ENCODE measurements at places on chromosomes 5 and 9.

- no peak for DNase-seq
These were observed 289.7 kb downstream of the OSTF1 start for GRCh38 chr9:75378036-75378435.

DNA sequence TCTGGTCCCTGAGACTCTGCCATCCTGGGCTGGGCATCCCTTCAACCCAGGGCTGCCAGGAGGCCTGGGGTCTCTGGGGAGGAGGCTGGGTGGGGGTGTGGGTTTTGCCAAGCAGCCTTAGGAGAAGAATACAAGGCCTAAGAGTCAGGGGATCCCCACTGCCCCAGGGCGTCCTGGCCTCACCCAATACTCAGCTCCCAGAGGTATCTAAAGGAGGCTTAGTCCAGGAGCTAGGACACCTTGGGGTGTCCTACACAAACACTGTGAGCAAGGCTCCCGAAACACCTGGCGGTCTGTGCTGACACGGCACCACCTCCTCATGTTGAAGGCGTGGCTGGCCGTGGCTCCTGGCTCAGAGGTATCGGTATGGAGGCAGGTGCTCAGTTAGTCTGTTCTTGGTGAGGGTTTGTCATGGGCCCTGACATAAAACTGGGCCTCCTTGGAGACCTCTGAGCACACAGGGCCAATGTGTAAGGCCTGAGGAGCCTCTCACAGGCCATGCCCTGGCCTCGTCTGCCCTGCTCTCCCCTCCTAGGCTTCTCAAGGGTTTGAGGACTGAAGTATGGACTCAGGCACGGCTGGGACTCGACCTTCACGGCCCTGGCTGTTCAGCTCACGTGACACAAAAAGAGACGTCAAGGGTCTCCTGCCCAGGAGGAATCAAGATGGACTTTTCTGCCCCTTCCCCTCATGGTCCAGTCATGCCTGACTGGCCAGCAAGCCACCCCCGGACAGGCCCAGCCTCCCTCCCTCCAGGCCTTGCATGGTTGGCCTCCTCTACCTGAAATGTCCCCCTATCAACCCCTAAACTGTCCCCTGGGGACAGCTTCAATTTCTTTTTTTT is 277.3 kb downstream of the FSTL4 start:
- DNase-seq: no peak

DNA sequence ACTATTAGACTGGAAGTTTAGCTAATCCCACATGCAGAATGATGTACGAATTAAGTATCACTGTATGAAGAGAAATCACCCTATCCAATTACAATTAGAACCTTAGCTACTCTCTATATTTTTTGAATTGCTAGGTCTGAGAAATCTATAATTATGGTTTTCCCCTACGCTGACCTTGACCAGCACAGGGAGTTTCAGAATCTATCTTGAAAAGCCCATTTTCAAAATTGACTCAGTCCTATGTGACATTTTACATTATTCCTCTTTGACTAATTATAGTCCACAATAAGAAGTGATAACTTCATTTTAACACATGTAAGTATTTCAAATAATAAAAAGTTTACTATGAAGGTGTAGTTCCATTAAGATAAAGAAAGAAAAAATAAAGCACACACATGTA is 21.5 kb downstream of the NUDT12 start:
- DNase-seq: no peak

GRCh38 chr9:91647371-91647770 is 223.7 kb upstream of the NFIL3 start:
- no peak for DNase-seq

DNA sequence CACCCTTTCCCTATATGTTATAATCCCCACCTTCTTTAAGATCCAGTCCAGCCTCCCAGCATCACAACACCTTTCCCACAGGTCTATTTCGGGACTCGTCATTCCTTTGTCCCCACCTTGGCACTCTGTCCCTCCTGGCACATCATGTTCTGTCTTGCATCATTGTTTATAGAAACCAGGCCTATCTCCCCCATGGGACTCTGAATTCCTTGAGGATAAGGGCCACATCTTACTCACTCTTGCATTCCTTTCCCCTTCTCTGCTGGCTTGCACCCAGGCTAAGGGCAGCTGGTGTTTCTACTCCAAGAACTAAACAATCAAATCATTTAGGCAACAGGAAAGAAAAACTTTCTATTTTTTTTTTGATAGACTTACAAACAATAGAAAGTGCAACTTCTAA is 205.7 kb downstream of the AGTPBP1 start:
- no peak for DNase-seq

DNA sequence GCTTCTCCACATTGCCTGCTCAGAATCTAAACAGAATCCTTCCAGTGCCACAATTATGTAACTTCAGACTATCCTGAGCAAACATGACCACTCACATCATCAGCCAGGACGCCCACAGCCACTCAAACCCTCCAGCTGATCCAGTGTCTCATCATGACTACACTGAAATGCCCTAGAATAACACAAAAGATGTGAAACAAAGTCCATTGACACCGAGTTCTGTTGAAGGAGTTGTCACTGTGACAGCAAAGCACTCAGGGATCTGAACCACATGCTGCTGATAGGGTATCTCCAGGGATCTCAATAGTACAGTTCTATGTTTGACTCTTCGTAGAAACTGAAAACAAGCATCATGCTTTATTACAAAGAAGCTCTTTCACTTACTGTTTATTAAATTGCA is 150.2 kb downstream of the GABBR2 start:
- DNase-seq: no peak
